ENCODE measurements at places on chromosomes 16 and 17.
A peak's percentile ranks its signal among the peaks of the same experiment; 100 is the strongest.

DNA sequence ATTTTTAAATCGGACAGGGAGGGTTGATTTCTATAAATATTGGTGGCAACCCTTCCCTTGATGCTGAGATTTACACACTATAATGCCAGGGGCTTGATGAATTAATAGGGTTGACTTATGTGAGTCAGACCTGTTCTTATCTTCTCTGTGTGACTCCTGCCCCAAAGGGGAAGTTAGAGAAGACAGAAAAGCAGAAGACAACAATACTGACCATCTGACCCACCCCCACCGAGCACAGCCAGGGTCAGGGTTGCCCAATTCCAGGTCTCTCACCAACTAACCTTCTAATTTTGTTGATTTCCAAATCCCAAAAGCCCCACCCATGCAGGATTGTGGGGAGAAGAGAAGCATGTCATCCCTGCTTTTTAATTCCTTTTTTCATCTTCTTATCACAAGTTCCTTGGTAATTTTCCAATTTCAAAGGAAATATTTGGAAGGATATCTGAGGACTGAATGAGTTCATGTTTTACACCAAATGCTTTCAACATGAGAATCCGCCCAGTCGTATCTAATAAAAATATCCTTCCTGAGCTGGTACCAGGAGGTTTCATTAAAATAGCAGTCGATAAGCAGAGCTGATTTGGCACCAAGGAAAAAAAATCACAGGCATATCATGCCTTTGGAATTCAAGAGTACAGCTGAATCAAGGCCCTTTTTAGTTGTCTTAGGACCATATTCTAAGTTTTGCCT is 603.4 kb upstream of the CDH11 start:
- H3K36me3 ChIP-seq = no peaks in the 10 kb centered on the region
- peaks cover 14% of the 10 kb centered on the region for H3K4me1 ChIP-seq
- no peak overlapping the region for H3K4me3 ChIP-seq
- DNase-seq = no peak

DNA sequence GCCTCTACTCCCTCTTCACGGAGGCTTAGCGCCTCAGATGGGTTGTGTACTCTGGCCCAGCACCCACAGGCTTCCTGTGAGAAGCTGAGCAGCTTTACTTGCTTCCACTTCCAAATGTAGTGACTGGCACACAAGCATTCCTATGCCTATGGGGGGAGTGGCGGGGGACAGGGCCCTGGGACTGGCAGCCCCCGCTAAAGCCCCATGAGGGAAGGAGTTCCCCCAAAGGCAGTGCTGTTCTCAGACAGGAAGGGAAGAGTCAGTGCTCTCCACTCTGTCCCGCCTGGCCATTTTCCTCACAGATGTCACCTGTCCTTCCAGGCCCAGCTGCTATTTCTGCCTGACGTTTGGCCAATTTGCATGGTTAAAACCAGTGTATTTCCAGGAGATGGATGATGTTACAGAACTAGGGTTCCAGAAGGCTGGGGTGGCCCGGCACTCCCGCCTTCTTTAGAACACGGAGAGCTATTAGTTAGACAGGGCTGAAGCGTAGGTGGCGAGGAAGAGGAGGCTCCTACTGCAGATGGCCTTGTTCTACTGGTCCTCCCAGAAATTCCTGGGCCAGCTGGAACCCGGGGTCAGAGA is 83.9 kb upstream of the FBXO47 start:
- H3K4me1 ChIP-seq = no peaks in the 10 kb centered on the region
- no peaks in the 10 kb centered on the region for H3K36me3 ChIP-seq
- DNase-seq = no peak
- H3K27ac ChIP-seq = no peak overlapping the region
- H3K4me3 ChIP-seq = no peak overlapping the region

- DNase-seq = no peak
- no peak overlapping the region for H3K4me3 ChIP-seq
- no peaks in the 10 kb centered on the region for H3K4me1 ChIP-seq
- H3K36me3 ChIP-seq = no peaks in the 10 kb centered on the region
Observed at GRCh38 chr17:32298298-32298697, 32.7 kb downstream of the RHBDL3 start.

DNA sequence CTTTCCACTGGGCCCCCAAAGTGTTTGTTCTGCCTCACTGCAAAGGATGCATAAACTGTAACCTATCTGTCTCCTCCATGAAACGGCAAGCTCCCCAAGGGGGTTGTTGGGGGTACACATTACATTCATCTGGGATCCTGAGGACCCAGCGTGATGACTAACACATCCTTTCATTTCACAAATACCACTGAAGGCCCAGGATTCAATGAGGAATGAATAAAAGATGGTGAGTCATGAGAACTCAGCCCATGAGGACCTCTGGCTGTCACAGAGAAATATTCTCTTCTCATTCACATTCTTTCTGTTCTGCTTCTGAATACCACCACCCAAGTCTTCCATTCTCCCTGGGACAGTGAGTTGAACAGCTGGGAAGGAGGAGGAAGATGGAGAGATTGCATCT is 149.8 kb downstream of the RBFOX3 start:
- peaks cover 4% of the 10 kb centered on the region for H3K4me1 ChIP-seq
- H3K36me3 ChIP-seq = no peaks in the 10 kb centered on the region
- no peak for DNase-seq
- no peak overlapping the region for H3K4me3 ChIP-seq
- H3K27ac ChIP-seq = no peak overlapping the region

GRCh38 chr16:53090591-53091411 is 36.0 kb downstream of the CHD9 start:
- no peaks in the 10 kb centered on the region for H3K36me3 ChIP-seq
- H3K4me3 ChIP-seq = no peak overlapping the region
- H3K4me1 ChIP-seq = peaks cover 20% of the 10 kb centered on the region
- peak overlapping the region; percentile 16 for H3K27ac ChIP-seq
- peak; percentile 97 for DNase-seq

DNA sequence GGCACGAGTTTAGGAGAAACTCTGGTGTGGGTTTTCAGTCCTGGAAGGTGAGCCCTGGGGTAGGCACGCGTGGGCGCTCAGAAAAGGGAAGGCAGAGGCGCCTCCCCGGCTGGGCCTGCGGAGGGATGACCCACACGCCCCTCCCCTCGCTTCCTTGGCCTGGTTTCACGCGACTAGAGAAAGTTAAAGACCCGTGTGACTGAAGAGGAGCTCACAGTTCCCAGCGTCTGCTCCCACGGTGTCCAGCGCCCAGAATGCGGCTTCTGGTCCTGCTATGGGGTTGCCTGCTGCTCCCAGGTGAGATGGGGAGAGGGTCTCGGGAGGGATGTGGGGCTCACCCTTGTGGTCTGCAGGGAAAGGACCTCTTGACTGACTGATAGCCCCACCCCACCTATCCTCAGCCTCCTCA is at the start of gene CD300LG:
CD300LG (plus strand) TSS at position 214 of the 409 bp plus-strand sequence; CDS start at position 255, 41 bp downstream.
- H3K27ac ChIP-seq = no peak within 1 kb of the TSS
- no peak within 1 kb of the TSS for H3K4me3 ChIP-seq
- no peaks in the 10 kb centered on the region for H3K36me3 ChIP-seq
- DNase-seq = no peak

DNA sequence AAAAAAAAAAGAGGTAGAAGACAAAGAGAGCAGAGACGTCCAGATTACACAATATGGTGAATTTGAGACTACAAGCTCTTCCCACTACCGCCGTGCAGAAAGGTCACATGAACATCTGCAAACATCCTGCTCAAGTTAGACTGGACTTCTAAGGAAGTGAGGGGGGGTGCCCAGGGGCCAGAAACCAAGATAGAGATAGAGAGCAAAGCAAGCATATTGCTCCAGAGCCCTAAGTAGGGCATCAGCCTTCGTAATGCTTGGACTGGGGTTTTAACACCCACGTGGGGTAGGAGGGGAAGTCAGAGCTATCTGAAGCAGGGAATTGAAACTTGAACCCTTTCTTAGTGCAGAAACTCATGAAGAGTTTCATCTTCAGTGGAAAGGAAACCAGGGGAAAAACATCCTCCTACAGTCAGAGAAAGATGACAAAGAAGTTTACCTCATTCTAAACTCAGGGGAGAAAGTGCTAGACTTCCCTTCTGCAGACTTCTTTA is 8.7 kb downstream of the CLEC19A start:
- DNase-seq = no peak
- H3K27me3 ChIP-seq = no peaks in the 10 kb centered on the region
- H3K27ac ChIP-seq = no peak overlapping the region
- no peaks in the 10 kb centered on the region for H3K4me1 ChIP-seq
- H3K4me3 ChIP-seq = no peak overlapping the region

GRCh38 chr17:42709561-42709960 is 27.2 kb downstream of the CNTNAP1 start:
- no peaks in the 10 kb centered on the region for H3K4me1 ChIP-seq
- no peaks in the 10 kb centered on the region for H3K27me3 ChIP-seq
- H3K27ac ChIP-seq = no peak overlapping the region
- peaks cover 2% of the 10 kb centered on the region for H3K36me3 ChIP-seq

DNA sequence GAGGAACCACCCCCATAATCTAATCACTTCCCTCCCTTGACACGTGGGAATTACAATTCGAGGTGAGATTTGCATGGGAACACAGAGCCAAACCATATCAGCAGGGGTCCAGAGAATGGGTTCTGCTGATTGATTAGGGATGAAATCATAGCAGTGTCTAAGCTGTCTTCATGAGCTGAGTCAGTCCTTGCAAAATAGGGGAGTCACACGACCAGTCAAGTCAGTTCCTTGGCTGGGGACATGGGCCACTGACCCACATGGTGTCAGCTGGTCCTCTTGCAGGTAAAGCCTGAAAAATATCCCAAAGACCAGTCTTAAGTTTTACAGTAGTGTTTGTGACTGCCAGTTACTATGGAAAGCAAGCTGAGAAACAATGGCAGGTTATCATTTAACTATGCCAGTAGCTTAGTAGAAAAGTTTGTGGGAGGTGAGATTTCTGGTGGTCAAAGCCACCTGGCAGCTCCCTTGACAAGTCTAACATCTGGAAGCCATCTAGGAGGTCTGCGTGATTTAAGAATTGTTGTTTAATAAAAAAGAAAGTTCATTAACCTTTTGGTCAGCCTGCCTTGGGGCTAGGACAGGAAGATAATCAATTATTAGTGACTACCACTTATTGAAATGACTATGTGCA is 15.7 kb upstream of the ATF7IP2 start:
- no peaks in the 10 kb centered on the region for H3K4me1 ChIP-seq
- no peak for DNase-seq
- no peak overlapping the region for H3K4me3 ChIP-seq
- no peaks in the 10 kb centered on the region for H3K36me3 ChIP-seq
- H3K27me3 ChIP-seq = no peaks in the 10 kb centered on the region

- no peak overlapping the region for H3K4me3 ChIP-seq
- H3K27me3 ChIP-seq = no peaks in the 10 kb centered on the region
- no peak for DNase-seq
- H3K27ac ChIP-seq = no peak overlapping the region
Observed at GRCh38 chr17:55911186-55911585, 160.3 kb downstream of the PCTP start.

- H3K36me3 ChIP-seq = no peaks in the 10 kb centered on the region
- H3K4me1 ChIP-seq = no peaks in the 10 kb centered on the region
- peak; percentile 25 for DNase-seq
- H3K27me3 ChIP-seq = no peaks in the 10 kb centered on the region
- no peak overlapping the region for H3K4me3 ChIP-seq
Observed at GRCh38 chr16:7025616-7026190, 306.9 kb upstream of the RBFOX1 start.

- H3K36me3 ChIP-seq = no peaks in the 10 kb centered on the region
- H3K27me3 ChIP-seq = no peaks in the 10 kb centered on the region
- H3K4me1 ChIP-seq = no peaks in the 10 kb centered on the region
- no peak overlapping the region for H3K27ac ChIP-seq
Observed at GRCh38 chr17:40130352-40131042, 8.7 kb downstream of the MSL1 start.

DNA sequence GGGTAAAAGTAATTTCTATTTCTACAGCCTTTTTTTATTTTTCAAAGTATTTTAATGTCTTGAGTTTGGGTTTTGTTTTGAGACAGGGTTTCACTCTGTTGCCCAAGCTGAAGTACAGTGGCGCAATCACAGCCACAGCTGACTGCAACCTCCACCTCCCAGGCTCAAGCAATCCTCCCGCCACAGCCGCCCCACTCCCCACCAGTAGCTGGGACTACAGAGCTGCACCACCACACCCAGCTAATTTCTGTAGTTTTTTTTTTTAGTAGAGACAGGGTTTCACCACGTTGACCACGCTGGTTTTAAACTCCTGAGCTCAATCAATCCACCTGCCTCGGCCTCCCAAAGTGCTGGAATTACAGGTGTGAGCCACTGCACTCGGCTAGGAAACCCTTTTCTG is 44.0 kb downstream of the TUBD1 start:
- H3K27me3 ChIP-seq = no peaks in the 10 kb centered on the region
- no peak overlapping the region for H3K27ac ChIP-seq
- H3K4me1 ChIP-seq = peaks cover 22% of the 10 kb centered on the region
- no peak overlapping the region for H3K4me3 ChIP-seq
- no peaks in the 10 kb centered on the region for H3K36me3 ChIP-seq
- no peak for DNase-seq

DNA sequence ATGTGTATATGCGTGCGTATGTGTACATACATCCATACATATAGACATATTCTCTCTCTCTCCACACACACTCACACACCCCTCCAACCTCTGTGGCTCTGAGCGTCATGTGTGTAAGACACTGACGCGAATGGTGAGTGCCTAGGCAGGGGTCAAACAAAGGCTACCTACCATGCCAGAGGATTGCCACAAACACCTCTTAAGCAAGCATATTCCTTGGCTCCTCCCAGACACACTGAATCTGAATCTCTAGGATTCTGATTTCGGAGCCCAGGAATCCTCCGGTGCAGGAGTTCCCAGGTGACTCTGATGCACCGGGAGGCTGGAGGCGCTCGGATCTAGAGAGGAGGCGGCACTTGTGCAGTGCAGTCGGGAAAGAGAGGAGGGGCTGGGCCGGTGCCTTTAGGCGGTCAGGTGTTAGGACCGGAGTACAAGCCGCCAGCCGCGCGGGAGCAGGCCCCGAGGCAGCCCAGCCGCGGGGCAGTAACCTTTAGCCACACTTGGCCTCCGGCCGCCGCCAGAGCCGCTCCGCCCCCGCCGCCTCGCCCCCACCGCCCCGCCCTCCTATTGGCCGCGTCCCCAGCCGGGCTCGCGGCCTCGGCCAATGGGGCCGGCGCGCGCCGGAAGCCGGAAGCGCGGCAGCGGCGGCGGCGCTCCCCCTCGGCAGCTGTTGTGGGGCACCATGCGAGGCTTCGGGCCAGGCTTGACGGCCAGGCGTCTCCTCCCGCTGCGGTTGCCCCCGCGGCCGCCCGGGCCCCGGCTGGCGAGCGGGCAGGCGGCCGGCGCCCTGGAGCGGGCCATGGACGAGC is at the start of gene MLYCD:
MLYCD (plus strand) TSS at position 653 of the 809 bp plus-strand sequence; CDS start at position 683, 30 bp downstream.
- peak within 1 kb of the TSS; percentile 91 for H3K27ac ChIP-seq
- H3K4me3 ChIP-seq = peak within 1 kb of the TSS; percentile 97
- H3K27me3 ChIP-seq = no peaks in the 10 kb centered on the region

- no peaks in the 10 kb centered on the region for H3K4me1 ChIP-seq
- no peaks in the 10 kb centered on the region for H3K27me3 ChIP-seq
- H3K36me3 ChIP-seq = no peaks in the 10 kb centered on the region
- no peak for DNase-seq
Observed at GRCh38 chr16:19203374-19203966, 35.4 kb downstream of the SYT17 start.

GRCh38 chr16:24781256-24781655 is 51.8 kb downstream of the TNRC6A start:
- no peaks in the 10 kb centered on the region for H3K36me3 ChIP-seq
- H3K4me1 ChIP-seq = no peaks in the 10 kb centered on the region
- H3K4me3 ChIP-seq = no peak overlapping the region

DNA sequence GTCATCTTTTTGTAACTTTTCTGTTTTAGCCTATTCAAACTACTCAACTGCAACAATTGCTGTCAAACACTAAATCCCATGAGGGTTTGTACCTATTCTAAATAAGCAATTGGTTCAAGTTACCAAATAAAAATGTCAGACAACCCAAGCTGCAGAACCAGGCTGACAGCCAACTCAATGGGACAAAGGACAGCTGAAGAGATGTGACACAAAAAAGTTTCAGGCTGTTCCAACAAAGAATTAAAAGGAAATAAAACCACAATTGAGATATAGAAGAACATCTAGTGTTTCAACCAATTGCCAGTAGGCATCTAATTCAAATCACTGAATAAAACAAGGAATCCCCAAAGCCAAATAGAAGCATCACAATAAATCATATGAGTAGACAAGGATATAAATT is 49.3 kb downstream of the GRB7 start:
- H3K27me3 ChIP-seq = no peaks in the 10 kb centered on the region
- DNase-seq = no peak
- H3K4me3 ChIP-seq = no peak overlapping the region

Measured in ovary (tissue), 10 donors.